ENCODE measurements at places on chromosomes 11 and 22. TPM values are rescaled to one million over a fixed set of nuclear protein-coding genes. Genes with fewer than 3 reads are reported as not detected.

SLC22A25 gene
- not detected for total RNA-seq

C22orf15 gene
- not detected for total RNA-seq

DNA sequence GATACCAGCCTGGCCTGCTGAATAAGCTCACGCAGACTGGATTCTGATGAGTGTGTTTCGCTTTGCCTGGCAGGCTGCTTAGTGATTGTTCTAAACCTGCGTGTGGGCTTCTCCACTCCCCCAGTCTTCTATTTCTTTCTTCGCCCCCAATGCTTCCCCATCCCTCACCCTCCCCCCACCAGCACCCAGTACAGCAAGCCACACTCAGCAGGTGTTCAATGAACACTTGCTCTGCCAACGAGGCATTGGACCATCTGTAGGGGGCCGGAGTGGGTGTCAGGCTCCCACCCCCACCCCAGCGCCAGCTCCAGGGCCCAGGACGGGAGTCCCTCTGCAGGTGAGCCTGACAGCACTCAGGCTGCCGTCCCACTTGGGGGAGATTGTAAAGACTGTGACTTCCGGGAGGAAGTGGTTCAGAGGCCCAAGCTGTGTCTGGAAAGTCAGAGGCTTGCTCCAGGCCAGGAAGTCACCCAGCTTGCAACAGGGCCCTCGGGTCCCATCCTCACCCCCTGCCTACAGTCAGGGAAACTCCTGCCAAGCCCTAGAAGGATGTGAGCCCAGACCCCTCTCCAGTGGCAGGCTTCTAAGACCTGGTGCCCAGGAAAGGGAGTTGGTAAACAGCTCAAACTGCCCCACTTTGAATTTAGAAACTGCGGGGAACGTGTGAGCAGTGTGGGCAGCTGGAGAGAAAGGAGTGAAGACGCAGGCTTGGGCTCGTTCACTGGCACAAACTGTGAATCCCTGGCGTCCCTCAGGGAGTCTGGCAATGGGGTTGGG lies 66.3 kb upstream of the PRDM11 start:
- DNase-seq = no peak

GRCh38 chr11:35598254-35599125 lies 19.8 kb upstream of the FJX1 start:
- no peak for DNase-seq

DNA sequence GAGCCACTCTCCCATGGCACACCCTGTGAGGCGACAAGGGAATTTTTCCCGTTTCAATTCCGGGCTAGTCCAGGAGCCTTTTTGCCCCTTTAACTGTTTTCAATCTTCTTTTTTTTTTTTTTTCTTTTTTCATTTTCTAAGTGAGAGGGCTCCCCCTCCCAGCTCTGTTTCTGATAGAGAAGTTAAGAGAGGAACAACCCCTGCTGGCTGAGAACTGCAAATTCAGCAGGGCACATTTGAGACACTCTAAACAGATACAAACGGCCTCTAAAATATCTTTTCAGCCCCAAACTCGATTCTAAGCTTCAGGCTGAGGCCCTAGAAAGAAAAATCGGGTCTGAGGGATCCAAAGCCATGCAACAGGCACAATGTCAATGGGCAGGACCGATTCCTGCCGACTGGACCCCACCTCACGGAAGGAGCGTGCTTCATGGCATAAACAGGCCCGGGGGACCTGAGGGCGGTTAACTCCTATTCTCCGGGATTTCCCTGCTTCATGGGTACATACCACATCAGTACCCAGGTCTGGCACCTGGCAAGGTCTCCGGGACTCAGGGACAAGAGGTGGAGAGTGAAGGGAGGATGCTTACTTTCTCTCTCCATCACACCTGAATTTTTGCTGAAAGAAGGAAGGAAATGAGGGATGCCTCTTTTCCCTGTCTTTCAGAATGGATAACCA lies 627.5 kb downstream of the BUD13 start:
- no peak for DNase-seq

DNA sequence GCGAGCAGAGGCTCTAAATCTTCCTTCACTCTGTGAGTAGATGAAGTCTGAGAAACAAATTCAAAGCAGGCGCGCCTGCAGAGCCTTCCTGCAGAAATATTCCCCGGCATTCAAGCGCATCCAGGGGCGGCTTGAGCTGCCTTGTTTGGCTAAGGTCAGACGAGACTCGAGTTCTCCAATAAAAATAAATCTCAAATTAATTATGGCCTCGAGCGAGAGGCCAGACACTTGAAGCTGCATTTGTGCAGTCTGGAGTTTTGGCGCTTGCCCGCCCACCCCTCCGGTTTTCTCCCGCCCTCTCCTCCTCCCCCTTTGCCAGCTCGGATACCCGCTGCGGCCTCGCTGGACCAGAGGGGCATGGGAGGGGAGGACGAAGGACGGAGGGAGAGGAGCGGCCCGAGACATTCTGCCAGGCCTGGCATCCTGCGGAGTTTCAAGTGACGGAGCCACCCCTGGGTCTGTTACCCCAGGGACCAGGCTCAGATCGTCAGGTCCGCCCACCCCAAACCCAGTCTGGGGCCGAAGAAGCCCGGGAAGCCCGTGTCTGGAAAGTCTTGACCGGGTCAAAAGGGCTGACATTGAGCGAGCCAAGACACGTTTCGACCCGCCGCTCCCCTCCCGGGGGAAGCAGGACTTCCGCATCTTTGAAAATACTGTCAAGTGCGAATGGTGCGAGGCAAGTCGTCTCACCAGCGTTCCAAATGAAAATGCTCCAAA lies 3.8 kb upstream of the FLI1 start:
- no peak for DNase-seq

APOBEC3B gene
- total RNA-seq = 1.9 TPM

KRTAP5-2 gene
- total RNA-seq = not detected

OR52H1 gene
- total RNA-seq = not detected

HBB gene
- total RNA-seq = 190 TPM

GRCh38 chr11:31414338-31414737 lies 44.7 kb downstream of the DNAJC24 start:
- no peak for DNase-seq

GRCh38 chr11:111457731-111458368 lies 54.3 kb downstream of the BTG4 start:
- no peak for DNase-seq

PARVG gene
- total RNA-seq = 3.1 TPM

DNA sequence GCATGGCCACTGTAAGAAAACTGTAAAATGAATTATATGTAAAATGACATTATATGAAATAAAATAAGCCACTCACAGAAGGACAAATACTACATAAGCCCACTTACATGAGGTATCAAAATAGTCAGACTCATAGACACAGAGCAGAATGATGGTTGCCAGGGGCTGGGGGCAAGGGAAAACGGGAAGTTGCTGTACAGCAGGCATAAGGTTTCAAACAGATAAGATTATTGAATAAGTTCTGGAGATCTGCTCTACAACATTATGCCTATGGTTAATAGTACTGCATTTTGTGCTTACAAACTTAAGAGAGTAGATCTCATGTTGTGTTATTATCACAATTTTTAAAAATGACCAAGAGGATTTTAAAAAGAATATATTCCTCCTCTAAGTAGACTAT lies 32.7 kb upstream of the HEPHL1 start:
- no peak for DNase-seq

DNA sequence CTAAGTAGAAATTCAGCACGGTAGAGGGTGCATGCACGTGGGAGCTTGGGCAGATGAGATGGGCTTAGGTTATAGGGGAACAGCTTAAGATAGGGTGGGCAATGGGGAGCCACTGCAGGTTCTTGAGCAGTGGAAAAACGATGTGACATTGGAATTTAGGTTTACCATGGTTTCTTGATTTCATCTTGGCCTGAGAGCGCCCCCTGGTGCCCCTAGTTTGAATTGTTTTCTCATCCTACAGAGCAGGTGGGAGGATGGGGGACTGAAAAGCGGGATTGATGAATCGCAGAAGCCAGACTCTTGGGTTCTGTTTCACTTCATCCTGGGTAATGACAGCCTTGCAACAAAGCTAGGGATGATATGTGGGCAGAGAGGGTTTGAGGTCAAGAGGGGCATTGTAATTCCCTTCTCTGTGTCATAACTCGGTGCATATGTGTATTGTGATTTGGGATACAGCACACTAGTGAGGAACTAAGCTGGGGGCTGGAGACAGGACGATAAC lies 6.7 kb upstream of the MCAM start:
- DNase-seq = peak; percentile 76

DNA sequence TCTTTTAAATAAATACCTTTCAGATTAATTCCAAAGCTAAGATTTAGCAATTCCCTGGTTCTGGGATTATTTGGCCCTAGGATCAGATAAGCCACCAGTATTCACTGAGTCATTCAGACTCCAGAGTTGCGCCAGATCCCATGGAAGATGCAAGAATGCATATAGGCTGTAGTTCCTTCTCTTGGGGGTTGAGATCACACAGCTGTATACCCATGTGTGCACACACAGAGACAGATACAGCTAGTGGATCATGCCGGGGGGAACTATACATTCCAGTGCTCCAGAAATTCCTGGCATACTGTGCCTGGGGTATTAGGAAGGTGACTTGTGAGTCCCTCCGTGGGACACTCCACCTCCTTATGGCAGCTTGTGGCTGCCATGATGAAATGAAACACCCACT lies 75.4 kb downstream of the ZBTB16 start:
- DNase-seq = no peak

SLC17A6 gene
- total RNA-seq = not detected

GRCh38 chr11:19253817-19254216 lies 13.1 kb upstream of the E2F8 start:
- no peak for DNase-seq

All from right cardiac atrium (tissue), 5 donors.